Psoas muscle (tissue), 8 donors: ENCODE measurements at places on chromosomes 2 and 18.

DNA sequence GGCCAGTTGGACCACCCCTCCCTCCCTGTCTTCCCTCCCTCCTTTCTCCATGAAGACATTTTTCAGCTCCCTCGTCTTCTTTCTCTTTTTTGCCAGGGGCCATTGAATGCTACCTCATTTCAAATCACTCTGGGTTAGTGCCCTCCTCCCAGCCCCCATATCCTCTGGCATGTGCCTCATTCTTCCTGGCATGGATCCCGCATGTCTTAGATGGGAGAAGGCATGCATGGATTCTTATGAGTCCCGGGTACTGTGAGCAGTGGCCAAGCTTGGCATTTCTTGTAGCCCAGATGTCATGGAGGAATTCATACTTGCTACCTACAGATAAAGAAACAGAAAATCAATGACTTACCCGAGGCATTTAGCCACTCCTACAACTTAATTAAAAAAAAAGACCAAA, 9.0 kb upstream of the HAAO start:
- DNase-seq, result no peak

DNA sequence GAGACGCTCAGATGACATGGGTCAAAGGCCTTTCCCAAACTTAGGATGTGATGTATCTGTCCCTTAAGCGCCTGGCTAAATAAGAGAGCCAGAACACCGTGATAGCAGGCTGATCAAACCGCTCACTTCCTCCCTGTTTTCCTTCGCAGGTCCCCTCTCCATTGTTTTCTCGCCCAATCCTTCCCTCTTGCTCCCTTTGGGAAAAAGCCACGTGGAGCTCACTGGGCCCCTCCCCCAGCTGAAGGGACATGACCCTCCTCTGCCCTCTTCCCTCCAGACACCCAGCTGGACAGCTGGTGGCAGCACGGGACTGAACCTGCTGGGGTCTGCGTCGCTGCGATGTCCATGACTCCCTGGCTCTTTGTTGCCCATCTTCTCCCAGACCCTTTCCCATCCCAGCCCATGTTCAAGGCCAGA, 201.7 kb downstream of the TNS1 start:
- DNase-seq, result no peak

DNA sequence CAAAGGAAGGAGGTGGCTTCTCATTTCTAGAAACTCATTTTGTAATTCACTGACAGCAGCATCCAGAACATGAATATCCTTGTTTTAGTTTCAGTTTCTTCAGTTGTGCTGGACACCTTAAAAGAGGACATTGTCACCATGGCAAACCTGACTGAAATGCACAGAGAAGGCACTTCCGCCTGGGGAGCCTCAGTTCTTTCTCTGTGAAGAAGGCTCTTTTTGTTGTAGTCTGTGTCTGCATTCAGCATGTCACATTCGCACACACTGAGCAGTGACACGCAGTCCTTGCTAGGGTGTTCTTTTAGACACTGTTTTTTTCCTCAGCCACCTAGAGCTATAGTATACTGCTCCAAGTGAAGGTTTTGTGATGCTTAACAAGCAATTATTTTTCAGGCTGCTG, 9.5 kb upstream of the RPRM start:
- no peak for DNase-seq

DNA sequence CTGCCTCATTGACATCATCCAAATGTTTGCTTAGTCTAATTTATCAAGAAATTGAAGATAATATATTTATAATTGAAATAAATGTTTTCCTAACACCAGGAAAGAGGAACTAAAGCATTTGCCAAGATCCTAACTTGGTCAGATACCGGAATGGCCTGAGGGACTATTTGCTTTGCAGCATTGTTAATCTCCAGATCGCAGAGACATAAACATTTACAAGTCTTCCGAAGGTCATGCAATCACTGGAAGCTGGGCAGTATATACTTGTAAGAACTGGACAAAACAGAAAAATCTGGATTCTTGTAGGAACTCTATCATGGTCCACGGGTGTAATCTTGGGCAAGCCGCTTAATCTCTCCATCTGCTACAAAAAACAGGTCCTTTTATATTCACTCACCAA, 42.2 kb downstream of the CYBRD1 start:
- no peak for DNase-seq

GRCh38 chr2:58354230-58354629, 113.1 kb upstream of the FANCL start:
- DNase-seq, result no peak

- no peak for DNase-seq
Measured at GRCh38 chr2:200476836-200477235, 33.0 kb downstream of the KCTD18 start.

DNA sequence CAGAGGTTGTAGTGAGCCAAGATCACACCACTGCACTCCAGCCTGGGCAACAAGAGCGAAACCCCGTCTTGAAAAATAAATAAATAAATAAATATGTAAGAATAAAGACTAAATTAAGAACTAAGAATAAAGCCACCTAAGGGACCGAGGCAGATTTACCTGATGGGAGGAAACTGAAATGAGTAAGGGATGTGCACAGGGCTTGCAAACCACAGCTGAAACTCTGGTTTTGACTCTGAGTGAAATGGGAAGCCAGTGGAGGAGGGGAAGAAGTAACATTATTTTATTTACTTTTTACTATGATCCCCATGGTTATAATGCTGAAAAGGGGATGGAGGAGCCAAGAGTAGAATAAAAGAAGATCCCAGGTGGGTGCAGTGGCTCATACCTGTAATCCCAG, 107.3 kb downstream of the CABYR start:
- DNase-seq, result no peak

GRCh38 chr2:135792401-135793150, 44.4 kb downstream of the LCT start:
- DNase-seq, result no peak

DNA sequence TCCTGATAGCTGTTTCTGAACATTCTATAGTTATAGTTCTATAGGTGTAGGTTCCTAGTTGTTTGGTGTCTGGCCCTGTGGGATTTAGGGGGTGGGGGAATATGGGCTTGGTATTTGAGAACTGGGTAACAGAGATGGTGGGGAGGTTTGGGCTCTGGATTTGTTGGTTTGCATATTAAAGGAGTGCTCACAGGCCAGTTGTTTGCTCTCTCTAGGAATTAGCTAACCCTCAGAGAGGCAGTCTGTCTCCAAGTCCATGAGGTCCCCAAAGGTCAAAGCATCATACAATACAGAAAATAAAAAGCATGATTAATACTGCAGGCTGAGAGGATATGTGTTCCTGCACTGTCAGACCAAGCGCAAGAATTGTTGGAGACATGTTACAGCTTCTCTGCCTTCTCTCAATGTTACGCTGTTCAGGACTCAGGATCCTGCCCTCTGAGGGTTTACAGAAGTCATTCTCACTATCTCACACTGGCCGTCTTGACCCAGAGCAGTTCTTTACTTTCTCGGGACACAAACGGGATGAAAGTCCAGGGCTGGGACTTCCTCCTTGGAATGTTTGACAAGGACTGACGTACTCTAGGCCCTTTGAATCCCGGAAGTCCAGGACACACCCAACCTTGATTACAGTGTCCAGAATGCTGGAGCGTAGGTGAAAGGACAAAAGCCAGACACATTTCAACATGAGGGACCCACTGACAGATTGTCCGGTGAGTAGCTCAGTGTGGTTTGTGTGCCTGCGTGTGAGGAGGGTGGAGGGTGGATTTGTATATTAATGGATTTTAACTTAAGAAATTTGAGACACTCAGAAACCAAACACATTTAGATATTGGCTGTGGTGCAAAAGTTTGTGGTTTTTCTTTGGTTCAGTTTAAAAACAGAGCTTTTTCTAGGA, at the start of gene NOSTRIN:
NOSTRIN (plus strand) TSS at position 677 of the 898 bp plus-strand sequence; CDS start at position 687, 10 bp downstream.
- DNase-seq, result no peak

DNA sequence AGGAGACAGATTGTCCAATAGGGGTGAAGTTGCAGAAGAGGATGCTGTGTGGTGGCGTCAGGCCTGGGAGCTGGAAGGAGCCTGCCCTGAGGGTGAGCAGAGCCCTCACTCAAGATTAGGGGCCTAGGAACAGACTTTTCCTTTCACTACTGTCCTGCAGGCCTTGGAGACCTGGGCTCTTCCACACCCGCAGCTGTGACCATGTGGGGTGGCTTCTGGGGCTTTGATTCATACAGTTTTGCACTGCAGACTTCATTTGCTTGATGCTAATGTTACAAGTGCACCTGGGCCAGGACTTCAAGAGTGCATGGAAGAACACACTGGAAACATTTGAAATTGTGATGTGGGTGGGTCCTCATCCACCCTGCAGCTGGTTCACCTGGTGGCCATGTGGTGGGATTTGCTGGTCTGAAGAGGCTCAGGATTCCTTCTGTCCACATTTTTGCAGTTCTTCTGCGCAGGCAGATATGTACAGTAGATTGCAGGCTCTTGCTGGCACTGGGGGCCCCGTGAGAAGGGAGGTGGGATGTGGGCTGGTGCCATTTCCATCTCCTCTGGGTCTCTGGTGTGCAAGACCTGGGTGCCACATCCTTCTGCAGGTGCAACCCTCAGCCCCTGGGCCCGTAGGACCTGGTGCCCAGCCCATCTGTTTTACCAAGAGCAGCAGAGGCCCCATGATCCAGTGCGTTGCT, 9.9 kb downstream of the GLI2 start:
- no peak for DNase-seq

DNA sequence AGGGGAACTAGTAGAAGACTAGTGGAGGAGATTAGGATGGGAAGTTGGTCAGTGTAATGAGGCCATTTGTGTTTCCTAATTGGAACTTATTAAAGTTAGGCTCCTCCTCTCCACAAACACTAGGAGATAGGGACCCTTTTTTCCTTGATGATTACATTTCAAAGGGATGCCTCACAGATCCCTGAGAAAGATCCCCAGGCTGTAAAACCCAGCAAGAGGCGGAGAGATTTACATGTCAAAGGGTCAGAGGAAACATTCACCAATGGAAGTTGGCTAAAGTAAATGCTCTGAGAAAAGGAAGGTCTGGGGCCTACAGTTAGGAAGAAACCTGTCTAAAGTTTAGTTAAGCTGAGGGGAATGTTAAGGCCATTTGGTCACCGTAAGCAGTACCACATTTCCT, 1.4 kb upstream of the CCDC85A start:
- DNase-seq, result no peak
